Left cardiac atrium (tissue), 4 donors: ENCODE measurements at places on chromosomes 2 and 18. TPM values are rescaled to one million over a fixed set of nuclear protein-coding genes. Genes with fewer than 3 reads are reported as not detected.
A peak's percentile ranks its signal among the peaks of the same experiment; 100 is the strongest.

The MEIS1 gene
- total RNA-seq: 32.4 TPM

The NRP2 gene
- total RNA-seq: 16.3 TPM

The KIF1A gene
- total RNA-seq: 51.5 TPM

The DLX1 gene
- total RNA-seq: 0.16 TPM

The CCDC178 gene
- total RNA-seq: 0.89 TPM

The PAIP2B gene
- total RNA-seq: 20.5 TPM

The DSG1 gene
- 2.0 TPM for total RNA-seq

The GRB14 gene
- total RNA-seq: 14.8 TPM

The NOSTRIN gene
- 16.1 TPM for total RNA-seq

The CHST10 gene
- total RNA-seq: 10.9 TPM

The PIGN gene
- 18.2 TPM for total RNA-seq

The ZBTB7C gene
- 5.6 TPM for total RNA-seq

The PELI1 gene
- total RNA-seq: 14.8 TPM

The CFAP210 gene
- not detected for total RNA-seq

The SNTG2 gene
- 1.6 TPM for total RNA-seq

The TRABD2A gene
- 0.91 TPM for total RNA-seq

The RGPD5 gene
- 21.8 TPM for total RNA-seq

- DNase-seq: no peak
These were observed 10.5 kb downstream of the C1QL2 start for GRCh38 chr2:119147776-119148715.

GRCh38 chr2:216932863-216933548, 73.1 kb upstream of the TNP1 start:
- DNase-seq: no peak

GRCh38 chr2:52036024-52036423, 1004.1 kb upstream of the NRXN1 start:
- no peak for DNase-seq

GRCh38 chr2:153872311-153873051, 759 bp downstream of the GALNT13 start:
- peak; percentile 15 for DNase-seq

GRCh38 chr2:235255693-235256092, 238.2 kb upstream of the AGAP1 start:
- peak; percentile 57 for DNase-seq

- DNase-seq: no peak
These were observed 10.9 kb upstream of the NT5C1B start for GRCh38 chr2:18600255-18600613.

GRCh38 chr2:113012436-113013335, 7.4 kb downstream of the IL36A start:
- DNase-seq: no peak

- DNase-seq: no peak
These were observed 34.8 kb downstream of the ABHD3 start for GRCh38 chr18:21669736-21670285.

GRCh38 chr18:8121101-8121500, 488.1 kb upstream of the RAB12 start:
- DNase-seq: no peak

DNA sequence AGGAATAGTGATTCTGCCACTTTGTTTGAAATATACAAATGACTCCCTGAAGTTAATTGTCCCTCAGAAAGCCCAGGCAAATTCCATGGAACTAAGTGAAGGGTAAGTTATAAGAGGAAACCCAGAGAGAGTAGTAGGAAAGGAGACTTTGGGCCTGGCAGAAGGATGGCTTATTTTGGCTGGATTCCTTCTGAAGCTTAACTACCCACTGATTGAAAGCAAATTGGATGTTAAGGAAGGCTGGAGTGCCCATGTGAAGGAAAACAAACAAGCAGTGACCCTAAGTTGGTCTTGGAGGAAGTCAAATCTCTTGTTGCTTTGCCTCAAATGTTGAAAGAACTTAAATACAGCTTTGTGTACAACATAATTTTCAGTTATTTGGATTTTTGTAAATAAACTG, 1106.4 kb upstream of the ZEB2 start:
- no peak for DNase-seq

GRCh38 chr2:172446474-172447063, 19.2 kb downstream of the ITGA6 start:
- no peak for DNase-seq

DNA sequence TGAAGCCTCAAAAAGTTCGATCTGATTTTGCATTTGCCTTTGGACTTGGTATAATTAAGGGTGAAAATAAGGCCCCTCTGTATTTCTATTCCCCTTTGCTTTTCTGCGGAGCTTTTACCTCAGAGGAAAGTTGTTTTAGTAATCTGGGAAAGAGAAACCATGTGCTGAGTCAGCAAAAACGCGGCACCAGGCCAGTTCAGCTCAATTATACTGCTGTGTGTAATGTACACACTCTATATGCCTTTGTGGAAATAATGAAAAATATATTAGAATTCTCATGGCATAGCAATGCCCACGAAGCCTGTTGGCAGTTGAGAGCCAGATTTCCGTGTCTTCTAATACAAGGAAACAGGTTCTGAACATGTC, 161.9 kb upstream of the SIX2 start:
- no peak for DNase-seq

- DNase-seq: no peak
These were observed 184.5 kb upstream of the CWC22 start for GRCh38 chr2:180191432-180192124.

GRCh38 chr2:222782201-222782730, 78.6 kb upstream of the ACSL3 start:
- DNase-seq: no peak

GRCh38 chr18:23101861-23102432, 33.3 kb upstream of the CABLES1 start:
- DNase-seq: no peak

DNA sequence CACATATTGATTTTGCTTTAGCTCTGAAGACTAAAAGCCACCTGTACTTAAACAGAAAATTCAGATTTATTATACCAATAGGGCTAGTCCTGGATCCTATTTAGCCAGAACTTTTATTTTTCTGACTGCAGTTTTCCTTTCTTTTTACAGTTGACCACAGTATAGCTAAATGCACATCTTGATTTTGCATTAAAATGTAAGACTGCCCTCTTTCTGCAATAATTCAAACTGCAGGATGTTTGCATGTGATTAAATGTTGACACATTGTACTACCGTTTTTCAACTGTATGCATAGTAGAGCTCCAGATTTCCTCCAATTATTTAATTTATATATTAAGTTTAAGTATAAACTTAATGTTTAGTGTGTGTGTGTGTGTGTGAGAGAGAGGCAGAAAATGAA, 1262.9 kb downstream of the SUCLG1 start:
- DNase-seq: no peak

DNA sequence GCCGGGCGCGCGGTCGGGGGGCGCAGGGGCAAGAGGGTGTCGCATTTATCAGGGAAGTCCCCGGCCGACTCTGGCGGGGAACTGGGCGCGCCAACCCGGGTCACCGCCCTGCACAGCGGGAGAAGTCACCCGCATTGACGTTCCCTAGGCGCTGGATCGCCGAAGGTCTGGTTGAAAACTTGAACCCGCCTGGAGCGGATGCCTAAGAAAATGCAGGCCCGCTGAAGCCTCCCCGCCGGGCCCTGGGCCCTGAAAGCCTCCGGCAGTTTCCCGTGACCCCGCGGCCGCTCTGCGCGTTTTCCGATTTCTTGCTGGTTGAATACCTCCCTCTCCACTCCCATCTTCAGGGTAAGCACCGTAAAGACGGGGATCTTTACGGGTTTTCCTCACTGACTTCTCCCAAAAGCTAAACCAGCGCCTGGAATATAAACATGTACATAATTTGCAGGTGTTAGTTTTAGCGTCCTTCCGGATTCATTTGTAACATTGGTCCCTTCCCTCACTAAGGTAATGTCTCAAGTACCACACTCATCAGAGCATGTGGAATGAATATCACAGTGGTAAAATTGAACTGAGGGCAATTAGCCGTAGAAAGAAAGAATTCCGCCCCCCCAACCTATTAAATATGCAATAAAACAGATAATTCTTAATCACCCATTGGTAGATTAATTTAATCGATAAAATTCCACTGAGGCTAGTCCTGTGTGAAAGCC, 675 bp upstream of the SPIRE1 start:
- peak; percentile 51 for DNase-seq

- no peak for DNase-seq
These were observed 76.0 kb downstream of the RFTN2 start for GRCh38 chr2:197599285-197599965.

DNA sequence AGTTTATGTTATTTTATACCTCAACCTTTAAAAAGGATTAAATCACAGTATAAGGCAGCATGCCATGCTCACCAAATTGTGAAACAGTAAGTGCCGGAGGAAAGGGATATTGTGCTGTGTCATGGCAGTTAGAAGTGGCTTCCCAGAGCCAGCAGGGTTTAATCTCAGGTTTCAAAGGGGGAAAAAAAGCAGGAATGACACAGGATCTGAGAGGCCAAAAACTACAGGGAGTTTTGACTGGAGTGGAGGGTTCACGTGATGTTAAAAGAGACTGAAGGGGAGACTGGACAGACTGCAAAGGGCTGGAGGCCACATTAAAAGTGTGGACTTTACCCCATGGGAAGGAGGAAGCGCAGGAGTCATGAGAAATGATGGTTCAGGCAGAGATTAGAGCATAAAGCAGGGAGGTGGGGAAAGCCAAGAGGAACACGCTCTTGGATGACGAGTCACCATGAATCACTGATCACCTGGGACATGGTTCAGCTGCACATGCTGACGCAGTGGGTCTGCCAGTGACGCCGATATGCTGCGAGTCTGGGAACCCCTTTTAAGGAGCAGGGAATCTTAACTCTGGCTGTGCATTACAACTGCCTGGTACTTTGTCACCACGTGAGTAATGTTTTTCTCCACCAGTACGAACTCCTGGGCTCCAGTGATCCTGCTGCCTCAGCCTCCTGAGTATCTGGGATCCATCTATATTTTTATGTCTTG, 6.1 kb downstream of the CHMP1B start:
- peak; percentile 79 for DNase-seq

DNA sequence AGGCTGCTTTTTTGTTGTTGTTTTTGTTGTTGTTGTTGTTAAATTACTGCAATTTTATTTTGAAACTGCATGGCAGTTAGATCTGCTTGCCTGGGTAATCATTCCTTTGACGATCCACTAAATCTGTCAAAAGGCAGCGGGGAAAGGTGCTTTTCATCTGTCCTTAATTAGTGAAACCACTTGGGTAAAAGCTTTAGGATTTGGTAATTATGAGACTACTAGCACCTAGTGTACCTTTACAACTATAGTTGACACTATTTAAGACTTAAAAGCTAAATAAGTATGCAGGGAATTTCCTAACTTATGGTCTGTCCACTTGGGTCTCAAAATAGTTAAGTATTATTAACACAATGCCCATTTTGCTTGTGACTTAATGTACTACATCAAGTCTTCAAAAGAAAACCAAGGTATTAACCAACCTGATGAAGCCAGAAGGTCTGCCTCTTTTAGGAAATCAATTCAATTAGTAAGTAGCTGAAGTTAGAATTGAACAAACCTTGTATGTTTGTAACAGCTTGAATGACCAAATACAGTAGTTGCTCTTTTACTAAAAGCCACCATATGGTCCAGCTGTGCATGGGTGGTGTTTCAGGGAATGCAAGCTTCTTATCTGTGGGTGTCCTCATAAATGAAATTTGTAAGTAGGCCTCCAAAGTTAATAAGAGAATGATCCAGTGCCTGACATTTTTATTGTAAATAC, 44.8 kb downstream of the NAB1 start:
- no peak for DNase-seq

GRCh38 chr2:43009448-43009847, 217.0 kb downstream of the ZFP36L2 start:
- no peak for DNase-seq

- no peak for DNase-seq
These were observed 64.5 kb downstream of the TACR1 start for GRCh38 chr2:75134860-75135259.

GRCh38 chr2:86213699-86214502, 14.6 kb downstream of the MRPL35 start:
- DNase-seq: no peak

GRCh38 chr2:39593439-39594393, 72.0 kb upstream of the TMEM178A start:
- peak; percentile 31 for DNase-seq

DNA sequence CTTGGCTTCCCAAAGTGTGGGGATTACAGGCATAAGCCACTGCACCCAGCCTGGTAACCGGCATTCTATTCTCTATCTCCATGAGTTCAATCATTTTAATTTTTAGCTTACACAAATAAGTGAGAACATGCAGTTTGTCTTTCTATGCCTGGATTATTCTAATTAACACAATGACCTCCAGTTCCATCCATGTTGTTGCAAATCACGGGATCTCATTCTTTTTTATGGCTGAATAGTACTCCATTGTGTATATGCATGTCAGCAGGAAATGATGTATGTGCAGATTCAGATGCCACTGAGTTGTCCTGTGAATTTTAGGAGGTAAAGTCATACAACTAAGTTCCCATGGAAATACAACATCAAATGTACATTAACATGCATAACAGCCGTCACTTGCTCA, 24.7 kb upstream of the AMMECR1L start:
- DNase-seq: no peak

- DNase-seq: no peak
These were observed 2.2 kb downstream of the PLEKHA3 start for GRCh38 chr2:178482437-178482836.

DNA sequence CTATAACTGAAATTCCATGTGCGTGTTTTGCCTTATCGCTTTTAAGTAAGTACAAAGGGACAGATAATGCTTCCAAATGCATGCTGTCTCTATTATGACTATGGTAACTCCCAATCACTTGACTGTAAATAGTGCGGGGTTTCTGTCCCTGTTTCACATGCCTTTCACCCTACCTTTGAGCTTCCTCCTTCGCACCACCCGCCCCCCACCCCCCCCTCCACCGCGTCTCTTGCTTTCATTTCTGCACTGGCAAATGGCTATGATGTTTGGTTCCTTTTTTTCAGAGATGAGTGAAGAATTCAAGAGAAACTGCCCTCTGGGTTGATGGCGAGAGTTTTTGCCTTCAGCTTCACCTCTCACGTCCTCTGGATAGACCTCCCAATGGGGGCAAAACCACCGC, 25.0 kb upstream of the SPP2 start:
- DNase-seq: no peak

GRCh38 chr2:183112577-183112976, 11.7 kb upstream of the NUP35 start:
- DNase-seq: no peak

DNA sequence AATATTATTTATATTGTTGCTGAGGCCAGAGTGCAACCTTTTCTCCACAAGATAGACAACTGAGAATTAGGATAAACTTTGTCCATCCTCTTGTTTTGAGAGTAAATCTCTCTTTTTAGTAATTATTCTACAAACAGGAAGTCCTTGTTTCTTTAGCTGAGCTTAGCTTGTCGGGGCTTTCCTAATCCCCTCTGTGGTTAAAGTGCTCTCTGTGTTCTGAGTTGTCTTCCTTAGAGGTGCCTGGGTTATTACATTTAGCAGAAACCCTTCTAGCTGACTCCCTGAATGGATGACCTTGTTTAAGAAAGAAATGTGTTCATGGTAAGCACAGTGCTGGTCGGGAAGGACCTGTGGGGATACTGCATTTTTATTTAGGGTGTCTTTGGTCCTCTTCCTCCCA, 12.7 kb downstream of the USP39 start:
- no peak for DNase-seq

DNA sequence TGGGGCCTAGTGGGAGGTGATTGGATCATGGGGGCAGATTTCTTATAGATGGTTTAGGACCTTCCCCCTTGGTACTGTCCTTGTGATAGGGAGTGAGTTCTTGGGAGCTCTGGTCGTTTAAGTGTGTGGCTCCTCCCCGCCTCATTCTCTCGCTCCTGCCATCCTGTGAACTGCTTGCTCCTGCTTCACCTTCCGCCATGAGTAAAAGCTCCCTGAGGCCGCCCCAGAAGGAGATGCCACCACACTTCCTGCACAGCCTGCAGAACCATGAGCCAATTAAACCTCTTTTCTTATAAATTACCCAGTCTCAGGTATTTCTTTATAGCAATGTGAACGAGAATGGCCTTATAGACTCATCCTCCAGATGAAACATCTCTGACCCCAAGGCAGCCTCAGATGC, 101.5 kb downstream of the KCNF1 start:
- no peak for DNase-seq
